ENCODE measurements at places on chromosomes 2 and 18.

DNA sequence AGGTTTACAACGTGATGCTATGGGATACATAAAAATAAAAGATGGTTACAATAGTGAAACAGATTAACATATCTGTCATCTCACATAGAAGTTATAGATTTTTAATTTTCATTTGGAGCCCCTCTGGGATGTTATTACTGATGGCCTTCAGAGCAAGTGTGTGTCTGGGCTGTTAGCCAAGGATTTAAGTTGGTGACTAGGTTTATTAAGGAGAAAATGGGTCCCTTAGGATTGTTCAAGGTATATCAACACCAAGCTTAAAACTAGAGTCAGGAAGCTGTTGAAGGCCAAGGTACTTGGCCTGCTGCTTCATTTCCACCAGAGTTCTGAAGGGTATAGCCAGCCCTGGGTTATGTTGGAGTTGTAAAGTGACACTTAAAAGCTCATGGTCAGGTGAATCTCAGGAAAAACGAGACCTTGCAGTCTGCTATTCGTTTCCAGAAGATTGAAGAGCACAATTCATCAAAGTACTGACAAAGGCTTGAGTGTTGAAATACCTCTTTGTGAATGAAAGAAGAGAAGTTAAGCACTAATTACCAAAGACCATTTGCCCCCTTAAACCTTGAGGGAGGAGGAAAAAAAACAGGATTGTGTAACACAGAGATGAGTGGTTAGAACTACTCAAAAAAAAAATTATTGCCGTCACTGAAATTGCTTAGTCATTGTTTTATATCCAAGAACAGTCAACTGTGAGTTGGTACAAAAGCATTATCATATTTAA is 48.4 kb downstream of the MAP2 start:
- no peak for DNase-seq

- no peak for DNase-seq
Observed at GRCh38 chr2:138823666-138824065, 43.5 kb upstream of the NXPH2 start.

DNA sequence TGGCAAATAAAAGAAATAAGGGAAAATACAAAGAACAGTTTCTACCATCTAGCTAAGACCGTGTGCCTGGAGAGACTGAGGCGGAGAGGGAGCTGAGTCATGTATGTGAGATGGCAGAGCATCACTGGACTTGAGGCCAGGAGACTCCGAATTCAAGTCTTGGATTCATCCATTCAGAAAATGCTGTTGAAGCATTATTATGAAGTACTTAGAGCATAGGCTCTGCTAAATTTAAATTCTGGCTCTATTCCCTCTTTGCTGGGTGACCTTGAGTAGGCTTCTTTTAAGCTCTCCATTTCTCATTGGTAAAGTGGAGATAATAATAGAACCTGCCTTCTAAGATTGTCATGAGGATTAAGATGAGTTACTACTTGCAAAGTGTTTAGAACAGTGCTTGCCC is 34.7 kb downstream of the NPHP1 start:
- DNase-seq, result no peak

DNA sequence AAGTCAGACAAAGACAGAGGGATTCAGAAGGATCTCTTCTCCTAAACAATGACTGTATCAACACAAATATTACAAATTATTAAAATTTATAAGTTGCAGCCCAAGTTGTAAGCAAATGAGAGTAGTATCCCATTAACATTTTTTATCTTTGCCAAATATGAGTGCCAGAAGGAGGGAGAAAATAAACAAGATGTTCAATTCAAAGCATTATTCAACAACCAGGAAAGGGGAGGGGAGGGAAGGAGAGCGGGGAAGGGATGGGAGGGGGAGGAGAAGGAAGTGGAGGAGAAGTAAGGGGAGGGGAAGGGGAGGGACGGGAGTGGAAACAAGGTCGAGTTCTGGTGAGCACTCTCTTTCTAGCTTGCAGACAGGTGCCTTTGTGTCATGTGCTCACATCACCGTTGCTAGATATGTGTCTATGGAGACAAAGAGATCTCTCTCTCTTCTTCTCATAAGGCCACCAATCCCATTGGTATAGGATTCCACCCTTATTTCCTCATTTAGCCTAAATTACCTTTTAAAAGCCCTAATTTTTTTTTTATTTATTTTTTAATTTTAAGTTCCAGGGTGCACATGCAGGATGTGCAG is 679.6 kb upstream of the CHAC2 start:
- no peak for DNase-seq

- peak; percentile 15 for DNase-seq
Observed at GRCh38 chr2:112197868-112198267, 57.0 kb downstream of the ZC3H8 start.

DNA sequence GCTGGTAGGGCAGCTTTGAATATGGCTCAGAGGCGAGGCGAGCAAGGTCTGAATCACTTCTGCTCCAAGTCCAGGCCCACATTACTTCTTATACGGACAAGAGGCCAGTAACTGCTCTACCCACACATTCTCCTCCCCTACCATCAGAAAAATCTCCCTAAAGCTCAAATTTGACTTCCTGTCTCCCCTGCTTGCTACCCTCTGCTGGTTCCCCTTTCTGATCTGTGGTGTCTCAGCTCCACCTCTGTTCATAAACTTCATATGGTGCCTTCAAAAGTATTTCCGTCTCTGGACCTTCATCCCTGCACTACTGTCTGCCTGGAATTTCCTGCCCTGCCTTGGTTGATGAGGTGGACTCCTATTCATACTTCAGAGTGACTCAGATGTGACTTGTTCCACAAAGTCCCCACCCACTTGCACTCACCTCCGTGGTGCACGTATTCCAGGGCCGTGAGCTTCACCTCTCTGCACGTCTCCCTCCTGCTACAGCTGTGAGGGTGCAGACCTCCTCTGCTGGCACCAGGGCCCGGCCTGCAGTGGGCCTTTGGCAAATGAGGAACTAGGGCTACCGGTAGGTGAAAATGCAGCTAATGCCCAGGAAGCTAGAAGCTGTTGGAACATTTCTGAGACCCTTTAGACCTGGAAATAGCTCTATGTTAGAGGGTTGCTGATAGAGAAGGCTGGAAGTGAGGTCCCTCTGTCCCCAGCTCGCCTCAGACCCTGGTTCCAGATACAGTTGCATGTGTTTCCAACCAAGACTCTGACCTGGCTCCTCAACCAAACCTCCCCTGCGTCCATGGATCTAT is 24.6 kb upstream of the KCMF1 start:
- DNase-seq, result no peak

- no peak for DNase-seq
Observed at GRCh38 chr2:46737577-46737976, 178.0 kb downstream of the MCFD2 start.

GRCh38 chr2:73259704-73260337 is 24.5 kb downstream of the FBXO41 start:
- no peak for DNase-seq

- no peak for DNase-seq
Observed at GRCh38 chr2:74585406-74586185, 31.1 kb downstream of the DOK1 start.

- DNase-seq, result no peak
Observed at GRCh38 chr2:161033059-161033660, 127.1 kb upstream of the TANK start.

DNA sequence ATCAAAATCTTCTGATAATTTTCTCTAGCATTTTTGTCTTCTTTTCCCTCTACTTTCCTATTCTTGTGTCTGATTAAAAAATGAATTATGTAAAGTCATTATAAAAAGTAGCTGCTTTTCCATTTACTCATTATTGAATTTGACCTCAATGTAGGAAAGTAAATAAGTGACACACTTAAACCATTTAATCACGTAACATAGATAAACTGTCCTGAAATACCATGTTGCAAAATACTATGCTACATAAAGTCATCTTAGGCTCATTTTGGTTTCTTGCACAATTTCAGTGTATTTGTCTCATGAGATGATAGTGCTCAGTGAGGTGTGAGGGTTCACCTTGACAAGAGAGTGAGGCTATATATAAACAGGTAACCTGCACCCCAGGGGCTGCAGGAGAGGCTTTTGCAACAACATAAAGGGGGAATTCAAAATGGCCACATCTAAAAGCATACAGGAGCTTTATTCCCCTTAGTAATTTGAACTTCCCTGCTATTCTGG is 502.7 kb downstream of the RNF144A start:
- DNase-seq, result no peak

GRCh38 chr2:98796775-98797544 is 66.0 kb upstream of the MGAT4A start:
- no peak for DNase-seq

DNA sequence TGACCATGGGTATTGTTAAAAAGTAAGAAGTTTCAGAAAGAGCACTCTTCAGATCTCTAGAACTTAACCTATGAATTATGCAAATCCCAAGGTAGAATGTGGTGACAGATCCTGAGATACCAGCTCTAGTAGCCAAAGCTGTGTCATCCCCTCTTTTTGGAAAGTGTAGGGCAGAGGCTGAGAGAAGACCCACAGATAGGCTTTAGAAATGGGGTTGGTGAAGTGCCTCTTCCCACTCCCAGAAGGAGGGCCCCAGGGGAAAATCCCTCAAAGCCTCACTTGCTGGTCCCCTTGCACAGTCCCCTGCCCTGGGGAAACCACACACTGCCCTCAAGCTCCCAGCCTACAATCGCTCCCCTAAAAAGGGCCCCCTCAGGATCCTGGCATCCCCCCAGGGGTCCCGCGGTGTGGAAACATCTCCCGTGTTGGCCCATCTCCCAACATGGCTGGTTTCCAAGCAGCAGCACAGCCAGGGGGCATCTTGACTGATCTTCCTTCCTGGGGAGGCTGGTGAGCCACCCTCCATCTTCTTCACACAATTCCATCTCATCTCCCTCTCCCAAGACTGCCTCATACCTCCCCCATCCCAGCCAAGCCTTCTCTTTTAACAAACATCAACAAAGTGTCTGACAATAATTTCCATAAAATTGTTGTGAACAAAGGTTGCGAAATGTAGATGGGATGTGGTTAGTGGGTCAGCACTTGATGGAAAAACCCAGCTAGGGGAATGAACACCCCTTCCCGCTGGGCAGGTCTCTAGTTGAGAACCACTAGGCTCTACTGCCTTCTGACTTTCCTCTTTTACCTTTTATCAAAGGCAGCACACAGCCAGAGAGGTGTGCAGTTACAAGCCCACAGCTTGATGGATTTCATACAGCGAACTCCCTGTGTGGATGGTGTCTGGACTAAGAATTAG is 25.1 kb downstream of the MAL start:
- DNase-seq, result no peak

GRCh38 chr2:43934567-43934966 is 61.2 kb downstream of the LRPPRC start:
- no peak for DNase-seq

GRCh38 chr2:11356764-11357163 is 12.3 kb upstream of the ROCK2 start:
- no peak for DNase-seq

DNA sequence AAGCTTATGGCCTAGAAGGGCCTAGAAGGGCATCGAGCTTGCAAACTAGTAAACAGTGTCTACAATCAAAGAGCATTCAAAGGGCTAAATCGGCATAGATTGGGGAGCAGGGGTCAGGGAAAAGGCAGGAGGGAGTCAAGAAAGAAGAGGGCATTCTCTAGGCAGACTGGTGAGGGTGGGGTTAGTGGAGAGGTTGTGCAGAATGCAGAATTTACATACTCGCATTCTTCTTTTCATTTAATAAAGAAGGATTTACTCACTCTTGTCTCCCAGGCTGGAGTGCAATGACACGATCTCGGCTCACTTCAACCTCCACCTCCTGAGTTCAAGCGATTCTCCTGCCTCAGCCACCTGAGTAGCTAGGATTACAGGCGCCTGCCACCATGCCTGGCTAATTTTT is 110.7 kb downstream of the TRIM43 start:
- no peak for DNase-seq

- DNase-seq, result no peak
Observed at GRCh38 chr2:172555272-172555521, 693 bp upstream of the PDK1 start.

GRCh38 chr18:903701-904100 is 970 bp upstream of the ADCYAP1 start:
- peak; percentile 36 for DNase-seq

- DNase-seq, result no peak
Observed at GRCh38 chr2:195503208-195503607, 153.8 kb upstream of the SLC39A10 start.

- DNase-seq, result peak; percentile 60
Observed at GRCh38 chr2:54665436-54665856, 58.0 kb upstream of the EML6 start.

DNA sequence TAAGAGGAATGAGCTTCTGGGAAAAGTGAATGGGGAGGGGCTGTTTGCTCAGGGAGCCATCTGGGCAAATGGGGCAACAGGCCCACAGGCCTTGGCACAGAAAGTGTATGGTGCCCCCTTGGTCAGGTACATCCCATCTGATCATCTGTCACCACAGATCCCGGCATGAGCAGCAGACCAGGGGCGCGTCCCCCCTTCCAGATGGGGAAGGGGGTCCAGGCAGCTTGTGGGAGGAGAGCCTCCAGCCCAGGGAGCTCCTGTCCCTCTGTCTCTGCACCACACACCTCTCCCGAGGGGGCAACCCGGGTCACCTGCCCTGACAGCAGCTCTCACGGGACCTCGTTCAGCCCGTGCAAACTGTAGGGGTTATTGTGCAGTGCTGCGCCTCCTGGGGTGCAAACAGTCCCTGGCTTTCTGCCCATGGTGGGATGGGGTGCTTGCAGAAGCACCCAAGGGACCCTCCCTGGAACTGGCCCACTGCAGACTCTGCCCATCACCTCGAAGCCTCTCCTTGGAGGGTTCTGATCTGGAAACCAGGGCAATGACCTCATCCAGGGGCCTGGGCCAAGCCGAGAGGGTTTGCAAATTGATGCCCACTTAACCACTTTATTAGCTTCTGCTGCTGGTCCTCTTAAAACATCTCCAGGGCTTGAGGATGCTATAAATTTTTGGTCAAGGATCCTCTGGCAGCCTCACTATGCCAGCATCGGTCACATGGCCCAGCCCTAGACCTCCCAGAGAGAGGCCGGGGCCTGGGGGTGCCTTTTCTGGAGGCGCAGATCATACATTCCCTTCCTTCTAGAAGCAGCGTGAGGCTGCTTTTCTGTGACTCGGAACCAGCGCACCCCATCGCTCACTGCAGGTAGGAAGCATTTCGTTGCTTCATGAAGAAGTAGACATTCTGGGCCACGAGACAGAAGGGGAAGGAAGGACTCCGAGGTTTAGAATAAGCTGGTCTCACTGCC is 7.6 kb upstream of the BOK start:
- DNase-seq, result no peak

GRCh38 chr2:54838585-54839035 is 115.1 kb downstream of the EML6 start:
- DNase-seq, result peak; percentile 67

DNA sequence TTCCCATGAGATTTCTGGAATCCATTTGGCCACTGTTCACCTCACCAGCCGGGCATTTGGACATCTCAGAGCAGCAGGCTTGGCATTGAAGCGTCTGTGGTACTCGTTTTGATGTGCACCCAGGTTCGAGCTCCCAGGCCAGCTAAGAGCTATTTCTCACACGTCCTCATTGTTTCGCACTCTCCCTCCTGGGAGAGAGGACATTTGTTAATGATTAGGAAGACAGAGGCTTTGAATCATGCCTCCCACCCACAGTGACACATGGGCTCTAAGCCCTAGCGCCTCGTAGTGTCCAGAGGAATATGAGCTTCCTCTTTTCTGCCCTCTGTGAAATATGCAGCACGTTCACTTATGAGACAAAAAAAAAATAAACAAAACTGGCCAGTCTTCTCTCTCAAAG is 361.8 kb downstream of the RND3 start:
- no peak for DNase-seq

All from COLO829 (cell line).